Central memory CD4-positive, alpha-beta T cell (primary cell): ENCODE measurements at places on chromosomes 2 and 18.

DNA sequence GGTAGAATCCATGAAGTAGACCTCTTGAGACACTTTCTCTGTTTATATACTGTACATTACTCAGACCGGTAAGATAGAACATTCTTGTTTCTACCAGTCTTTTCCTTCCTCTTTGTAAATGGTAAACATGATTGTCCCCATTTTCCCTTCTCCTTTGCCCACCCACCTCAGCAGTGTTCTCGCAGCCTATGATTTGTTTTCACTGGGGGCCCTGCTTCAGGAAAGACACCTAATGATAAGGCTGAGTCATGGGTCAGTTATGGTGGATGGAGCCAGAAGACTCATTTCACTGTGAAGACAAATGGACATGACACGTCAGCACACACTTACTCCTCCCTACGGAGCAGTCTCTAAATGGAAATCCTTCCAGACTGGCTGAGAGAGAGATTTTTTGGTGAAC lies 23.7 kb downstream of the CENPO start:
- no peak for DNase-seq

GRCh38 chr18:55139836-55140235 lies 180.6 kb upstream of the CCDC68 start:
- no peak for DNase-seq

GRCh38 chr2:109158237-109158636 lies 29.2 kb downstream of the SH3RF3 start:
- DNase-seq, result no peak

DNA sequence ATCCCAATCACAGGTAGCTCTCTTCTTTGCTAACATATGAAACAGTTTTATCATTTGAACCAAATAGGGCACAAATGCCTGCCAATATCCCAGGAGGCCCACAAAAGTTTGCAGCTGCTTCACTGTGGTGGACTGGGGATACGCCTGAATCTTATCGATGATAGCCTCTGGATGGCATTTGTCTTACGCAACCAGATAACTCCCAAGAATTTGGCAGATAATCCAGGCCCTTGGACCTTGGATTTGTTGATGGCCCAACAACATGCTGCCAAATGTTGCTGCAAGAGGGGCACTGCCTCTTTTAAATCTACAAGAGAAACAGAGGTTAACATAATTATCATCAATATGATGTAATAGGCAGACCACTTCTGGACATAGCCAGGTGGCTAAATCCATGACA lies 587.1 kb upstream of the LRRTM4 start:
- no peak for DNase-seq

DNA sequence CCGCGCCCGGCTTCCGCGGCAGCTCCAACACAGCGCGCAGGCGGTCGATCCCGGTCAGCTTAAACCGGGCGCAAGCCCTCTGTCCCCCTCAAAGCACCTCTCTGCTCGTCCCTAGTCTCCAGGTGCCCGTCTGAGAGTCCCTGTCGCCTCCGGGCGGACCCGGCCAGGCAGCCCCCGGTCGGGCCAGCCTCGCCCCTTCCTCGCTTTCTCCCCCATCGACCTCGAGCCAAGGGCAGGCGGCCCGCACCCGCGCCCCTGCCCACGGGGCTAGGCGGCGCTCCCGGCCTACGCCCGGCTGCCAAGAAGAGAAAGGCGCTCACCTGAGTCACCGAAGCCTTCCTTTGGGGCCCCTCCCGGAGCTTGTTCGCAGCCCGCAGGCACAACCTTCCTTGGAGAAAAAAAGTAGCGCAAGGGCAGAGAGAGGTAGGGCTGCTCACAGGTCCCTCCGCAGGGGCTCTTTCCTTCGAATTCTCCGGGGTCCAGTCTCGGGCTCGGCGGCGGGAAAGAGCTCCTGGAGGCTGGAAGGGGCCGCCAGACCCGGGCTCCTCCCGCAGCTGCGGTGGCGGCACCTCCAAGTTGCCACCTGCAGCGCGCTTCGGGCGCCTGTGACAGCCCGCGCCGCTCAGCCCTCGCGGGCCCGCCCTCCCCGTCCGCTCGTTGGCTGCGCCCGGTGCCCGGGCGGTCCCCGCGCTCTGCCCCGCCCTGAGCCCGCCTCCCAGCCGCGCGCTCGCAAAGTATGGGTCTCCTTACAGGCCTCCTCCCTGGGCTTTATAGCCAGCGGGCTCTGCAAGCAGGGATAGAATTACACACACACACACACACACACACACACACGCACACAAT lies 86.5 kb upstream of the EPB41L3 start:
- DNase-seq, result no peak

DNA sequence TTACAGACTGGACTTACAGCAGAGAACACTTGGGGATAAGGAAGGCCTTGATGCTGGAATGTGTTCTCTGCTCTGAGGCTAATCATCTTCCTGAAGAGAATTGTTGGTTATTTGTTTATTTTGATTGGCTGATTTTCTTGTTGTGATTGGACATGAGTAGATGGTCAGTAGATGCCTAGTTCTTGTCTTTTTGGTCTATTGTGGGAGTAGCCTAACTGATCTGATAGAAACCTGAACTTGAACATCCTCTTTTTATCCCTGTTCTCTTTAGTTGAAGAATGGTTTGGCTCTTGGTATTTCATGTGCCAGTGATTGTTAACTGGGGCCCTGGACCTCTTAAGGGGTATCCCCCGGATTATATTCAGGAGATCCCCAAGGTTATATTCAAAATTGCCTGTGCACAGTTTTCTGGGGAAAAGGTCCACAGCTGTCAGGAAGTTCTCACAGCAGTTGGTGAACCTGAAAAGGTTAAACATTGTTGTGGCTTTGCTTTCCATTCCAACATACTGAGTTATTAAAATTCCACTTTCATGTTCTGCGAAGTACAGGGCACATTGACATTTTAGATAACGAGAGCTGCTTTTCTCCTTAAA lies 13.6 kb downstream of the TWSG1 start:
- DNase-seq, result no peak

DNA sequence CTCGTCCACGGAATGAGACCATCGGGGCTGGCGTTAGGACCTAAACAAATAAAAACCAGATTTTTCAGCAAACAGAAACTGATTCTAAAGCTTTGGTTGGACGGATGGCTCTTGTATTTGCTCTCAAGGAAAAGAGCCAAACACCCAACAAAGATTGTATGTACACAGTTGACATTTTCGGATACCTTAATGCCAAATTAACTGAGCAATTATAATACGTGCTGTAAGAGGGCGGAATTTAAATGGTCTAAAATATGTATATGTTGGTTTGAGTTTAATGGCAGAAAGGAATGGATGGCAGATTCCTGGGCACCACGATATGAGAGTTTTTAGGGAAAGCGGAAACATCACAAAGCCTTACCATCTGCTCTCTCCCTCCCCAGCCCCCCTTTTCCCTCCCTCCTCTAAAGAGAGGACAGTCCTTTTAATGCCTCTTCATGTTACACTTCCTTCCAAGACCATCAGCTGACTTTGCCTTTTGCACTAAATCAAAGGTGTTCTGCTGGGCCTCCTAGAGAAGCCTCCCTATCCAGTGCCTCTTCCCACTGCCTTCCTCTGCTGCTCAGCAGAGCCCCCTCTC lies 33.3 kb downstream of the STAT1 start:
- no peak for DNase-seq

GRCh38 chr2:162197069-162197825 lies 45.2 kb upstream of the GCG start:
- no peak for DNase-seq

DNA sequence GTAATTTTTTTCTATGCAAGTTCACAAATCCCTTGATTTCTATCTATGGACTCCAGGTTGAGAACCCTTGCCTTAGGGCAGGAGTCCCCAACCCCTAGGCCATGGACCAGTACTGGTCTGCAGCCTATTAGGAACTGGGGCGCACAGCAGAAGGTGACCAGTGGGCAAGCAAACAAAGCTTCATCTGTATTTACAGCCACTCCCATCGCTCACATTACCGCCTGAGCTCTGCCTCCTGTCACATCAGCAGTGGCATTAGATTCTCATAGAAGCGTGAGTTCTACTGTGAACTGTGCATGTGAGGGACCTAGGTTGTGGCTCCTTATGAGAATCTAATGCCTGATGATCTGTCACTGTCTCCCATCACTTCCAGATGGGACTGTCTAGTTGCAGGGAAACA lies 70.2 kb upstream of the SMAD2 start:
- DNase-seq, result no peak

DNA sequence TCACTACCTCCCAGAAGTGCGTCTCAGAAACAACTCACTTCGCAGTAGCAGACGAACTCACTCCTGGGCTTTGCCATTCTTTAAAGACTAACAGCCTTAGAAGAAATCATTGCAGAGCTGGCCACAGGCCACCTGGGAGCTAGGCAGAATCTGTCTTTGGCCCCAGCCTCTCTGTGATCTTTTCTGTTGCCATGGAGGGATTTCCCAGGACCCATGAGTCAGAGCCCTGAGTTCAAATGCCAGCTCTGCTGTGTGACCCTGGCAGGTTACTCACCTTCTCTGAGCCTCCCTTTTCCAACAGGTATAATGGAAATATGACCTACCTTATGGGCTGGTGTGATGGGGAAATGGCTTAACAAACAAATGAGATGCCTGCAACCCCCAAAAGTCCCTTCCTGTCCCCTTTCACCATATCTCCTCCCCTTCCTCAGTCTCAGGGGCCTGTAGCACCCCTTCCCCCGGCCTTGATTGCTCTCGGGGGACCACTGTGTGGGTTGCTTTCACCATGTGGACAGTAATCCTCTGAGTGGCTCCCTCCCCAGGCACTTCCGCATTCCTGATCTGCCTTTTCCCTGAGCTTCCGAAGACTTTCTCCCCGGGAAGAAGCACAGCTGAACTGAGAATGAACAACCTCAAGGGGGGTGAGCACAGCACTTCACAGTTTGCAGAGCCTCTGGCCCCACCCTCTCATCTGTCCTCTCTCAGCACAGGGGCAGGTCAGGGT lies 34.0 kb upstream of the SLC66A3 start:
- no peak for DNase-seq

GRCh38 chr18:11005528-11005927 lies 143.8 kb downstream of the PIEZO2 start:
- no peak for DNase-seq

DNA sequence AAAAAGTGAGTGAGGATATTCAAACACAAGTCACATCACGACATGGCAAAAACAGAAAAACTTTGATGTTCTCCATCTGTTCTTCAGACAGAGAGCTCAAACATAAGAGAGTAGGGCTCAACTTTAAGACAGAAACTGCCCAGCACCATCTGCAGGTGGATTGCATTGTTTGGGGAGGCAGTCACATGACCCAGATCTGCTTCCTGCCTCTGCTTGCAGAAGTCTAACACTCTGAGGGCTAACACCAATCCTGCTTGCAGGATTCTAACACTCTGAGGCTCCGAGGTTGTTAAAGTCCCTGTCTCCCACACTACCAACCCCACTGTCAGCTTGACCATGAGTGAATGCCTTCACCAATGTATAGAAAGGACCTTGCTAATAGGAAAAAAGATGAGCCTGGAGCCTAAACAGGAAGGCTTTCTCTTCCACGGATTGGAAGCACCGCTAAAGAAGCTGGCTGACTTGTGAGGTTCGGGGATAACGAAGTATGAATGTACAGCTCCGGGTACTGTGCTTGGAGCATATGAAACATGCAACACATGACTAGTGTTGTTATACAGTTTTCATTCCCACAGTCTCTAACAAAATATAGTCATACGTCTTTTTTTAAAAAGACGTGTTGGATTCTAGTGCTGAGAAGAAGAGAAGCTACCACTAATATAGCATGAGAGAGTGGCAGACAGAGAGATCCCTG lies 176.6 kb upstream of the CREB1 start:
- peak; percentile 9 for DNase-seq

GRCh38 chr2:107595749-107596148 lies 230.9 kb upstream of the RGPD4 start:
- DNase-seq, result no peak

GRCh38 chr18:34207344-34207851 lies 17.3 kb downstream of the NOL4 start:
- no peak for DNase-seq

GRCh38 chr18:6249788-6250187 lies 164.9 kb downstream of the L3MBTL4 start:
- DNase-seq, result no peak

DNA sequence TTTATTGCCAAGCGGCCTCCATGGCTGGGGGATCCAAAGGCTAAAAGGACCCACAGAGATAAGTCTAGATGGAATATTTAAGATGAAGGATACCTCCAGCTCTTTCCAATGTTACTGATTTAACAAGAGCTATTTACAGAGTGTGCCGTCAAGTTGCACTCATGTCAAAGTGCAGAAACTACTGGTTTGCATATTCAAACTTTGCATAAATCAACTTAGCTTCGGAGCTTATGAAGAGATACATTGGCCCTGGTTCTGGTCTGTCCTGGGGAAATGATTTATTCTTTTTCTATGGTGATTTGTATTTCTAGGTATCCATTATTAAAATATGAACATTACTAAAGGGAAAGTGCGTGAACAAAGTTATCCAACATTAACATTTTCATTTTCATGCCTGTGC lies 14.4 kb upstream of the MYO5B start:
- DNase-seq, result no peak

- no peak for DNase-seq
Observed at GRCh38 chr18:50161597-50162205, 33.2 kb downstream of the MYO5B start.

- no peak for DNase-seq
Observed at GRCh38 chr2:33246432-33246831, 230.0 kb upstream of the RASGRP3 start.

DNA sequence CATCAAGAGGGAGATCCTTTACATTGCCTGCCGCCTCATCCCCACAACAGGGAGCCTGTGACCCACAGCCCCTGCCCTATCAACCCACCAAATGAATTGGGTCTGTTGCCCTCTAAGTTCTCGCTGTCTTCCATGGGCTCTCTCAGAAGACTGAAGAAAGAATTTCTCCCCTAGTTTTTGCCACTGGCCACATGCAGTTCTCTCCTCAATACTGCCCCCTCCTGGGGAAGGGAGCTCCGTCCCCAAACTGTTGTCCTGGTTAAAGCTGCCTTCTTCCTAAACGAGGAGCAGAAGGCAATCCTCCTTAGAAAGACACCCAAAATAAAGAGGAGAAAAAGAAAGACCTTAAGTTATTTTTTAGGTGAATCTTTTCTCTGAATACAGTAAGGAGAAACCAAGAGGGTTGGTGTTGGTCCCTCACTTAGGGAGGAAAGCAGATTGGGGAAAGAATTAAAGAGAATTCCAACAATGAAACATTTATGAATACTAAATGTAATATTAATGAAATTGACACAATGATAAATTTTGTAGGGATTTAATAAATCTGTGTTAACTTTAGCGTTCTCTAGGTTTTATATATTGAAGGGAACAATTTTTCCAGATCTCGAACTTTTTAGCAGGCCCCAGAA lies 31.1 kb upstream of the SATB2 start:
- DNase-seq, result peak; percentile 21

- no peak for DNase-seq
Observed at GRCh38 chr2:217995731-217996231, 7.0 kb downstream of the TNS1 start.

GRCh38 chr2:209685963-209686362 lies 85.7 kb upstream of the UNC80 start:
- DNase-seq, result no peak

DNA sequence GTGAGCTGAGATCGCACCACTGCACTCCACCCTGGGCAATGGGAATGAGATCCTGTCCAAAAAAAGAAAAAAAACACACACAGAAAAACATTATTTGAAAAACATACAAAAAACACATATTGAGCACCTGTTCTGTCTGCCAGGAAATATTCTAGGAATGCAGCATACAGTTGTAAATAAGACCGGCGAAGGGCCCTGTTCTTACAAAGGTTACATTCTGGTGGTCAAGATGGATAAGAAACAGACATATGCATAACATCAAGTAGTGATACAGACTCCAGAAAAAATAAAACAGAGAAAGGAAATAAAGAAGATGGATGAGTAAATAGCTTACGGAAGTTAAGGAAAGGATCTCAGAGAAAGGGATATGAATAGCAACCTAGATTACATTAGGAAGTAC lies 159.8 kb downstream of the GALNT3 start:
- DNase-seq, result no peak

- no peak for DNase-seq
Observed at GRCh38 chr2:32289165-32289999, 11.7 kb downstream of the YIPF4 start.
